Activated naive CD4-positive, alpha-beta T cell treated with anti-CD3 and anti-CD28 coated beads, Interleukin-2, amount 50 U/mL, for 72 hours (primary cell): ENCODE measurements at places on chromosomes 12 and 14. TPM values are rescaled to one million over a fixed set of nuclear protein-coding genes. Genes with fewer than 3 reads are reported as not detected.

- no peak for DNase-seq
Observed at GRCh38 chr12:3018284-3019004, 58.7 kb upstream of the TSPAN9 start.

DNA sequence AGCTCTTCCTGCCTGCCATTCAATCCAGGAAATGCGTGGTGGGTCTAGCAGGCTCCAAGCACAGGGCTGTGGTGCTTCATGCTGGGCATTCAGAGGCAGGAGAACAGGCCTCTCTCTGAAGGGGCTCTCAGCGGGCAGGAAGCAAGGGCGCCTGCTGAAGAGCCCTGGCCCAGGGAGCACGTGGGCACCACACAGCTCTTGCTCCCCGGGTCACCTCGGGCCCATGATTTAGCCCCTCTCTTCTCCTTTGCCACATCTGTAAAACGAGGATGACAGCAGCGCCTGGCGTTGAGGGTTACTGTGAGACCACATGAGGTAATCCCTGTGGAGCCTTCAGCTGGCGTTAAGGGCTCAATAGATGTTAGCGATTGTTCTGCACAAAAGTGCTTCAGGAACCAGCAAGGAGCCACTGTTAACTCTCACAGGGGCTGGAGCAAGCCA lies 37.6 kb upstream of the SPTLC2 start:
- DNase-seq: no peak

- DNase-seq: no peak
Observed at GRCh38 chr14:31492759-31493498, 5.1 kb upstream of the GPR33 start.

- DNase-seq: no peak
Observed at GRCh38 chr14:100062590-100062989, 2.6 kb upstream of the EVL start.

GRCh38 chr12:104138797-104139152 lies 765 bp upstream of the NFYB start:
- no peak for DNase-seq

GRCh38 chr12:111455448-111456320 lies 50.0 kb downstream of the SH2B3 start:
- no peak for DNase-seq

DNA sequence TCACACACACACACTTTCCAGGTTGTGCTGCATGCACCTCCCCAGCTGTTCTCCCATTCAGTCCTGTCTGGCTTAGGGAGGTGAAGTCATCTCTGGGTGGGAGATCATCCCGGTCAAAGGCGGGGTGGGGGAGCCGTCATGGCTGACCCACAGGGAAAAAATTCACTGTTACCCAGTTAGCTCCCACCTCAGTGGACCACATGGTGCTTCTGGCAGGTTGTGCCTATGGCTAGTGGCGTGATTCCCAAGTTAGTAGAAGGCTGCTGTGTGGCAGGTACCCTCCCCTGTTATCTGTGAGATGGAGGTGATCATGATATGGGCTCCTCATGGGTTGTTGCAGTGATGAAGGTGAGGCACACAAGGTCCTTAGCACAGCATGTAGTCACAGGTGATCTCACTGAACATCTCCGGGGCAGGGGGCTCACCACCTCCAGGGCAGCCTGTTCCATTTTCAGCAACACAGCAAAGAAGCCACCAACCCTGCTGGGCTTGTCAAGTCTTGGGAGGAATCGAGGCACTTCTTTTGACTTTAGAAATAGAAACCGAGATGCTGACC lies 154.9 kb upstream of the CCND2 start:
- DNase-seq: peak; percentile 74

DNA sequence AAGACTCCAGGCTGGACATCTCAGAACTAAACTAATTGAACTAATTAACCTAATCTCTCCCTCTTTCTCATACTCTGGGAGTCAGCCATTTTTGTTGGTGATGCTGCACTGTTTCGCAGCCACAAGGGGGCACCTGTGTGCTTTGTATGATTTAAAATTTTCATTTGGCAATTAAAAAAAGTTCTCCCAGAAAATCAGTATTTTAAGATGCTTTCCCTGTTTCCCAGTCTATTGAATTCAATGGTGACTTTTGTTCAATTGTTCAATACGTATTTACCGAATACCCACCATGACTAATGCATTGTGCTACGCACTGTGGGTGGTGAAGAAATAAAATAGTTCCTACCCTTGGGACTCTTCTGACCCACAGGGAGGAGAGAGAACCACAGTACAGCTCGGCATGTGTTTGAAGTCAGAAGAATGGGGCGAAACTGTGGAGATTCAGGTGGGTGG lies 63.7 kb downstream of the ZNF664 start:
- DNase-seq: peak; percentile 34

DNA sequence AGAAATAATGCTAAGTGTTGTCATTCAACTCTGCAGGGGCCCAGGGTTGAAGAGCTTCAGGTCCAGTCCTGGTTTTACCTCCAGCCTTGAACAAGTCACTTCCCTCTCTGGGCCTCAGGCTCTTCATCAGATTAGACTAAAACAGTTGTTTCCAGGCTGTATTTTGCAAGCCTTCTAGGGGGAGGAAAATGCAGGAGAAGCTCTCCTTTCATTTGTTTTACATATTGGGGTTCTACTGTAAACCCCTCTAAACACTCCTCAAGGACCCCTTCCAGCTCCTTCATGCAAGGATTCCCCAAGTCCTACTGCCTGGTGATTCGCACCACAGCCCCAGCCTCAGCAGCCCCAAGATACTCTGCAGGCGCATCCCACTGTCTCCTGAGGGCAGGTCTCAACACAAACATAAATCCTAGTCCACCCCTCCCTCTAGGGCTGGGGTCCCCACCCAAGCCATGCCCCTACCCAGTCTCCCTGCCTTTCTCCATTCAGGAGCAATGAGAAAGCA lies 2.7 kb downstream of the SDR9C7 start:
- no peak for DNase-seq

DNA sequence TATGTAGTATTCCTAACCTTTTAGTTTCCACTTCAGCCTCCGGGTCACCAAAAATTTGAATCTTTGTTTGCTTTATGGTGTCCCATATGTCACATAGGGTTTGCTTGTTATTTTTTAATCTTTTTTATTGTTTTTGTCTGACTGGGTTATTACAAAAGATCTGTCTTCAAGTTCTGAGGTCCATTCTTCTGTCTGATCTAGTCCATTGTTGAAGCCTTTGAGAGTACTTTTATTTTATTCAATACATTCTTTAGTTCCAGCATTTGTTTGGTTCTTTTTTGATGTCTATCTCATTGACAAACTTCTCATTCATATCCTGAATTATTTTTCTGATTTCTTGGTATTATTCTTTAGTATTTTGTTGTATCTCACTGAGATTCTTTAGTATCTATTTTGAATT lies 99.8 kb downstream of the GPR65 start:
- no peak for DNase-seq

GRCh38 chr12:27937768-27938167 lies 34.8 kb downstream of the PTHLH start:
- DNase-seq: no peak

GRCh38 chr14:101808020-101808641 lies 46.6 kb downstream of the PPP2R5C start:
- no peak for DNase-seq

DNA sequence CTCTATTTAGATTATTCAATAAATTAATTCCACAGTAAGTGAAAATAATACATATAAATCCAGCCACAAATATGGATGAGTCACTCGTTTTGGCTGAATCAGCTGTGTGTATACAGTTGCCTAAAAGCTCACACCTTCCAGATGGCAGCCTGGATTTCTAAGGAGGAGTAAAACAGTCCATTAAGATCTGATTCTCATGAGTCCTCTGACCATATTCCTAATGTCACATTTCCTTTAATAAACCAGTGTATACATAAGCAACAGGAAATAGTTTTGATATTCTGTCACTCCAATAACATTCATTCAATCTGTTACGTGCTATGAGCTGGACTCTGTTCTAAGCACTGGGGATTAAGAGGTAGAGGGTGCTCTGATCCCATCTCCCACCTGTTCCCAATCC lies 21.8 kb downstream of the MDM1 start:
- no peak for DNase-seq

GRCh38 chr12:124764870-124765580 lies 98.6 kb downstream of the SCARB1 start:
- no peak for DNase-seq

- DNase-seq: no peak
Observed at GRCh38 chr12:76084863-76085519, 506 bp upstream of the NAP1L1 start.

- DNase-seq: no peak
Observed at GRCh38 chr14:93317875-93318807, 14.7 kb downstream of the BTBD7 start.

DNA sequence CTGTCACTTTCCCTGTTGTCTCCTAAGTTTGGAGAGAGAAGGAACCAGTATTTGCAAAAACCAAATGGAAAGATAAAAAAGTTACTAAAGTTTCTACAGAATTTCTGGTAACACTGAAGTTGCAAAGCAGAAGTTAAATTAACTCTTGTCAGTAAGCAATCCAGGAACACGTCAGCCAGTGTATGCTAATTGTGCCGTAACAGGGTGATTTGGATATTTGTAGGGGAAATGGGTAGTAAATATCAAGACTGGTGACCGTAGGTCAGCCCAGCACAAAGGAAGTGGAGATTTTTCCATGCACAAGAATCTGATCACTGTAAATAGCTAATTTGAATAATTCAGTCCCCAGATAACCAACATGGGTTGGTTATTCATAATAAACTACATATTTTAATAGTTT lies 2.3 kb downstream of the CDKN1B start:
- no peak for DNase-seq

DNA sequence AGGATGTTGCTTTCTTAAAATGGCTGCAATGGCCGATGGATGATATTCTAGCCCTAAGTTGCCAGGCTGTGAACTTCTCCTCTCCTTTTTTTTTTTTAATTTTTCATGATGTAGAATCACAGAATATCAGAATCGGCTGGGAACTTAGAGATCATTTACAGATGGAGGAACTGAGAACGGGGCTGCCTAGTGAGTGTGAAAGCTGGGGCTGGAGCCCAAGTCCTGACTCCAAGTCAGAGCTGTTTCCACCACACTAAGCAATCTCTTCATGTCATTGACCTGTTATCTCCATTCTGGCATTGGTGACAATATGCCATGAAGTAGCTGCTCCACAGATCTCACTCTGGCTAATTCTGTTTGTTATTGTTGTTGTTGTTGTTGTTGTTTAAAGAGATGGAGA lies 121.7 kb downstream of the SLC38A1 start:
- DNase-seq: no peak

DNA sequence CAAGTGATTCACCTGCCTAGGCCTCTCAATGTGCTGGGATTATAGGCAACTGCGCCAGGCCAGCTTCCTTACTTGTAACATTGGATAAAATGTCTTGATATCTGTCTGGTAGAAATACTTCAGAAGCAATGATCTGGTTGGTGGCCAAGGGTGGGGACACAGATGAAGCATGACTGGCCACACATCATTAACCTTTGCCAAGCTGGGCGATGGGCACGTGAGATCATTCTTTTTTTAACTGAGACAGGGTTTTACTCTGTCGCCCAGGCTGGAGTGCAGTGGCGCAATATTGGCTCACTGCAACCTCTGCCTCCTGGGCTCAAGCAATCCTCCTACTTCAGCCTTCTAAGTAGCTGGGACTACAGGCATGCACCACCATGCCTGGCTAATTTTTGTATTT lies 31.1 kb downstream of the PLEKHH1 start:
- no peak for DNase-seq

DNA sequence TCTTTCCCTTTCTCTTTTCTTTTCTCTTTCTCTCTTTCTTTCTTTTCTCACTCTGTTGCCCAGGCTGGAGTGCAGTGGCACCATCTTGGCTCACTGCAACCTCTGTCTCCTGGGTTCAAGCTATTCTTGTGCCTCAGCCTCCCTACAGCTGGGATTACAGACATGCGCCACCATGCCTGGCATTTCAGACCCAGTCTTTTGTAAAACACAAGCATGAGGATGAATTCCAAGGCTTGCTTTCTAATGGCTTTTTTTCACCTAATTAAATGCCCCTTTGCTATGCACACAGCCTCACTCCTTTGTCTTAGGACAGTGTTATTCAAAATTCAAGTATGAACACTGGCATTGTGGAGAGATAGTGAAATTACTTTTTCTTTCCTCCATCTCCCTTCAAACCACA lies 6.0 kb upstream of the SLC38A2 start:
- no peak for DNase-seq

DNA sequence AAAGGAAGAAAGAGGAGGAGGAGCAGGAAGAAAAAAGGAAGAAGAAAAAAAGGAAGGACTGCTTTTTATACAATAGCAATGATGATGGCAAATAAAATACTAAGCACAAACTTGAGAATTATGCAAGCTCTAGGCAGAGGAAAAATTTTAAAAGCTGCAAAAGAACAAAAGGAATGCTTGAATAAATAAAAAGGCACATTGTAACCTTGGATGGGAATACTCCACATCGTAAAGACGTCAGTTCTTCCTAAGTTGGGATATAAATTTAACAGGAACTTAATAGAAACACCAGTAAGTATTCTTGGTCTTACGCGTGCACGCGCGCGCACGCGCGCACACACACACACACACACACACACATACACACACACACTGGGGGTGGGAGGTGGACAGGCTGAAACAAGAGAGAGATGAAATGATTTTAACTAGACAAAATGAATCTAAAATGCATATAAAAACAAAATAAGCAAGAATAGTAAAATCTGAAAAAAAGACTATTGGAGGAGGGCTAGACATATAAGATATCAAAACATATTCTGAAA lies 43.0 kb downstream of the SERPINA3 start:
- DNase-seq: no peak

DNA sequence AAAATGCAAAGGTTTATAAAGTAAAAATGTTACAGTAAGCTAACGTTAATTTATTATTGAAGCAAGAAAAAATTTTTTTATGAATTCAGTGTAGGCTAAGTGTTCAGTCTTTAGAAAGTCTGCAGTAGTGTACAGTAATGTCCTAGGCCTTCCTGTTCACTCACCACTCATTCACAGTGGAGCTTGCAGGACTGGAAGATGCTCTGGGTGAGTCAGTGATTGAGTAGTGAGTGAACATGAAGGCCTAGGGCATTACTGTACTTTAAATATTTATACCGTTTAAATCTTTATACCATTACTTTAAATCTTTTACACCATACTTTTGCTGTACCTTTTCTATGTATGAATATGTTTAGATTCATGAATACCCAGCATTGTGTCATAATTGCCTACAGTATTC lies 120.3 kb upstream of the SLC38A4 start:
- no peak for DNase-seq

DNA sequence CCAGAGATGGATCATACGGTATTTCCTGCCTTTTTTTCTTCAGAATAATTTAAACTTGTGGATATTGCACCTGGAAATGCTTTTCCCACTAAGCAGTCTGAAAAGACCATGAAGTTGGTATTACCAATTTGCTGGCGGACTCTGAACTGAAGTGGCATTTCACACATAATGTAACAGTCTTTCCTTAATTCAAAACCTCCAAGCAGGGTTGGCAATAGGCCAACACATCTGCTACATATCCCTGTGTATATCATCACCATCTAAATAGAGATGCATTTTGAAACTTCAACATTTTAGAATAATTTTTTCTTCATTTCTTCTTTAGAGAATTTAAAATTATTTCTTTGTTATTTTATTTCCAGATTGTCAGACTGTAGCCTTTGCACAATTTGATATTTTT lies 100.5 kb downstream of the TSPAN8 start:
- no peak for DNase-seq

RASAL1 gene
- total RNA-seq: 9.8 TPM

FAM90A1 gene
- 0.11 TPM for total RNA-seq

SPX gene
- 0.30 TPM for total RNA-seq

IL31 gene
- 0.87 TPM for total RNA-seq

FOXG1 gene
- total RNA-seq: not detected

LALBA gene
- total RNA-seq: not detected

A2ML1 gene
- total RNA-seq: not detected

SLC17A8 gene
- total RNA-seq: not detected

GPR162 gene
- 0.60 TPM for total RNA-seq

KRT73 gene
- total RNA-seq: 0.98 TPM

ASIC1 gene
- total RNA-seq: 11.7 TPM

DAD1 gene
- 218 TPM for total RNA-seq
